Activated T-helper 1 cell treated with anti-CD3 and anti-CD28 coated beads, Interleukin-2, amount 50 U/mL, for 16 hours (primary cell): ENCODE measurements at places on chromosomes 12 and 14.

GRCh38 chr14:61281186-61281947, at the start of gene TMEM30B:
TMEM30B (minus strand) TSS chr14:61281338; CDS start chr14:61281147, 191 bp downstream.
- peak; percentile 11 for DNase-seq

DNA sequence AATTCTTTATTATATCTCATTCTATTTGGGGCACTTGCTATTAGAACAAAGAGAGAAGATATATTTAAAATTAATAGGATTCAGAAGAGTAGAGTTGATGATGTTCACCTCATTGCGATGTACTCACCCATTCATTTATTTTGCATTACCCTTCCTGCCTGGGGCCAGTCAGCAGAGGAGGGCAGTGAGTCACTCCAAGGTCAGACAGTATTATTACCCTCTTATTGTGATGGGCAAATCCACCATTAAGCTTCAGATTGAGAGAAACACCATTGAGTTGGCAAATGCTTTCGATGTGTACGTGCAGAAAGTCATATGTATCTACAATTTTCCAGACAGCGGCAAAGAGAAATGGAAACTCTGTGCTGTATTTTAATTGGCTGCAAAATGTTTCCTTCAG, 134.2 kb downstream of the BICD1 start:
- DNase-seq, result no peak

- DNase-seq, result no peak
Measured at GRCh38 chr12:22103418-22103817, 57.4 kb downstream of the CMAS start.

DNA sequence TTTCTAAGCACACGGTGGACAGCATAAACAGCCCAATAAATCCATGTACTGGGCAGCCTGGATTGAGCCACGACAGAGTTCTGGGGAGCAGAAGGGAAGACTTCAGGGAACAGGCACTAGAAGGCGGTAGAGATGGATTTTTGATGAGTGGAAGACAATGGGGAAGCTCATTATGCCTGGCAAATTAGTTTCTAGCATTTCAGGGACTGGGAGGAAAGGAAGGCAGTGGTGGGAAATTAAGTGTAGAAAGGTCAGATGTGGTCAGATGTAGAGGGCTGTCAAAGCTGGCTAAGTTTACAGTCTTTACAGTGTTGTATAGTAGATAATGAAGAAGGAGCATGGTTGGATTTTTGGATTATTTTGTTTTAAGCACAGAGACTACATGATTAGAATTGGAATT, 9.2 kb downstream of the EGLN3 start:
- no peak for DNase-seq

DNA sequence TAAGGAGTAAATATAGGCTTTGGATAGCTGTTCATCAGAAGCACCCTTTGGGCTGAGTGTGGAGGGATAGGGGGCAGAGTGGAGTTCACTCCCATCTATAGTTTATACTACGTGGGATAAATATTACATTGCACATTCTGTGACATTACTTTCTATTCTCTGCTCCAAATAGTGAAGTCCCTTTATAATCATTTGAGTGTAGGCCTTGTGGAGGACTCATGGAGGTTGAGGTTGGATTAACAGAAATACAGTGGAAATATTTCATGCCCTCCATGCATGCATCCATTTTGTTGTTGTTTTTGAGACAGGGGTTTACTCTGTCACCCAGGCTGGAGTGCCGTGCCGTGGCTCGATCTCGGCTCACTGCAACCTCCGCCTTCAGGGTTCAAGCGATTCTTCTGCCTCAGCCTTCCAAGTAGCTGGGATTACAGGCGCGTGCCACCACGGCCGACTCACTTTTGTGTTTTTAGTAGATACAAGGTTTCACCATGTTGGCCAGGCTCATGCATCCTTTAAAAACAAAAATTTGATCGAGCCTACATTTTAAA, 1.4 kb downstream of the CHPT1 start:
- no peak for DNase-seq

- no peak for DNase-seq
Measured at GRCh38 chr12:131250028-131250950, 296.6 kb downstream of the ADGRD1 start.

DNA sequence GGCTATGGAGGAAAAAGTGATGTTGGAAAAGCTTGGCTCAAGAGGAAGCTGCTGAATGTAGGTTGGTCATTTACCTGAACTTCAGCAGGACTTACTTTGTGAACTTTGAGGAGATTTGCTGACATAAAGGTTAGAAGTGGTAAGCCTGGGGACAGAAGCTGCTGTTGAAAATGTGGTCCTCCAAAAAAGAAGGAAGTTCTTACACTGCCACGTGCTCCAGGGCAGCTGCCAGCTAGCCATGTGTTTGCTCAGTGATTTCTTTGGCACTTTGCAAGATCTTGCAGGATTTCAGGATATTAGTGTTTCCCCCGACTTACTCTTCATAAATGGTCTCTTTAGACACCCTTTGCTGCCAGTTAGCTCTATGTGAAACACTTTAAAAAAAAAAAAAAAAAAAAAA, 14.8 kb upstream of the DYRK2 start:
- no peak for DNase-seq

- DNase-seq, result no peak
Measured at GRCh38 chr12:58489394-58489793, 430.9 kb downstream of the LRIG3 start.

DNA sequence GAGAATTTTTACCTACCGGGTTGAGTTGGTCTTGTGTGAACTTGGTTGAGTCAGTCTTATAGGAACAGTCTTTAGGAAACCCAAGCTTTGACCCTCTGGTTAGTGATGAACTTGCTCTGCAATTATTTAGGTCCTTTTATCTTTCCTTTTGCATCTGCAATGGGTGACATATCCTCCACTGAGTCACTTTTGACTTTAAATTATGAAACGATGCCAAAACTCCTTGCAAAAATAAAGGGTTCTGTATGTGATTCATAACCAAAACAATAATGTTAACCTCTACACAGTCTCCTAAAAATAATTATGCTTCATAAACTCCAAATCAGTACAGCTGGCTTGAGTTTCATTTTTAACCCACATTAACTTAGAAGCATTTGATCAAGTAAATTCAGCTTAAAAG, 979.4 kb downstream of the GALC start:
- DNase-seq, result no peak

DNA sequence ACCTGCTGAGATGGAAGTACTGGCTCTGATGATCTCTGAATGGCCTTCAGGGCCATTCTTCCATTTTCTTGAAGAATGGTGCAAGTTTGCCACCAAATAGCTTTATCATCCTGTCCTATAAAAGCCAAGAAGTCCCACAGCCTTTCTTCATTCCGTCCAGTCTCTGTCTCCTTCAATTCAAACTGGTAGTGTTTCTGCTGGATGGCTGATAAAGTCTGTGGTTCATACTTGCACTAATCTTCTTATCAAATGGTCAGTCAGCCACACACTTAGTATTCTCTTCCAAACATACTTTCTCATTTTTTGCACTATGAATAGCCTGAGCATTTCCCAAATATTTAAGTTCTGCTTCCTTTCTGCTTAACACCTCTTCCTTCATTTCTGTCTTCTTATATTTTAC, 39.4 kb upstream of the BEGAIN start:
- DNase-seq, result no peak

GRCh38 chr12:106892075-106892474, 63.6 kb upstream of the TMEM263 start:
- DNase-seq, result no peak

GRCh38 chr12:12441429-12441807, 84.5 kb downstream of the BORCS5 start:
- DNase-seq, result no peak

DNA sequence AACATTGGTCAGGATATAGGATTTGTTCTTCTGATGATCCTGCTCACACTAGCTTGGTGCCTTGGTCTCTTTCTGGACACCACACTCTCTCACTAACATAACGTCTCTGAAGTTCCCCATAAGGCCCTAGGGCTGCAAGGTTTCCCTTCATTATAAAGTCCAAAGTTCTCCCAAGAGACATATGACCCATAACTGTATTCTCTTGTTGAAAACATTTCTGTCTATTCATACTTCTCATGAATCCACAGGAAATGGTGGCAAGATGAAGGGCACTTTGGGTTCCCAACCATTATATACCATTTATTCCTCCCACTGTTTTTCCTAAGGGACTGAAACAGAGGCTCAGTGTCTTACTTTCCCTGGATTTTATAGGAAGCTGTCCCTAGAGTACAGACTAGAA, 37.1 kb upstream of the KITLG start:
- DNase-seq, result no peak

- no peak for DNase-seq
Measured at GRCh38 chr14:48943913-48944312, 642.3 kb downstream of the RPS29 start.

DNA sequence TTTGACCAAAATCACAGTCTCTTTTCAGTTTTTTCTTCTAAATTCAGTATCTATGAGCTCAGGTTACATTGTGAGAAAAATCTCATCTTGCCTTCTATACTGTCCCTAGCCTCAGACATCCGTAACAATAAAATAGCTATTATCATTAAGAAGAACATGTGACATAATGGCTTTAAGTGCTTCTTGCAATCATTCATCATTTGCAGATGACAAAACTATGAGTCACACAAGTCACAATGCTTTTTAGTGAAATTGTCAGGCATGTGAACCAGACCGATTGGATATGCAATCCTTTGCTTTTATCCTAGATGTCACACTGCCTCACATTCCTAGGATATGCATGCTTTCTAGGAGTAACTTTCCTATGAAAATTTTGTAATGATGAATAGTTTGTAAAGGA, 313.1 kb downstream of the SLC6A15 start:
- DNase-seq, result no peak

DNA sequence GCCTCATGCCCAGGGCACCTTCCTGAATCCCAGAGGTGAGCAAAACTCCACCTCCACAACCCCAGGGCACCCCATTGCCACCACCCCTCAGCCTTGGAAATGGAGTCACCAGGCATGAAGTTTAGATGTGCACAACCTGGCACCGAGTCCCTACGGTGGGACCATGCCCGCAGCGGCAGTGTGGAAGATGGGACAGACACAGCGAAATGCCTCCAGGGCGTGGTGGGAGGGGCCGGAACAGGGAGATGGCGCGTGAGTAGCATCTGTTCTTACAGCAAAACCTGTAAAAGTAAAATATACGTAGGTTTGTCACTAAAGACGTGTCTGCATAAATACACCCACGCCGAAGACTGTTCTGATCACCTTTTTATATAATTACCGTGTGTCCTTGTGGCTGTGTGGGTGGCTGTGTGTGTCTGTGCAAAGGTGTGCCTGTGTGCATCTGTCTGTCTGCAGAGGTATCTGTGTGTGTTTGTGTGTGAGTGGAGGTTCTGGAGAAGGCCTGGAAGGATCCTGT, 17.4 kb upstream of the DEGS2 start:
- no peak for DNase-seq

GRCh38 chr14:26410189-26410685, 187.6 kb downstream of the NOVA1 start:
- DNase-seq, result no peak

GRCh38 chr14:31090883-31091764, 64.9 kb upstream of the STRN3 start:
- DNase-seq, result no peak

- no peak for DNase-seq
Measured at GRCh38 chr12:13117029-13117428, 13.6 kb upstream of the GSG1 start.

DNA sequence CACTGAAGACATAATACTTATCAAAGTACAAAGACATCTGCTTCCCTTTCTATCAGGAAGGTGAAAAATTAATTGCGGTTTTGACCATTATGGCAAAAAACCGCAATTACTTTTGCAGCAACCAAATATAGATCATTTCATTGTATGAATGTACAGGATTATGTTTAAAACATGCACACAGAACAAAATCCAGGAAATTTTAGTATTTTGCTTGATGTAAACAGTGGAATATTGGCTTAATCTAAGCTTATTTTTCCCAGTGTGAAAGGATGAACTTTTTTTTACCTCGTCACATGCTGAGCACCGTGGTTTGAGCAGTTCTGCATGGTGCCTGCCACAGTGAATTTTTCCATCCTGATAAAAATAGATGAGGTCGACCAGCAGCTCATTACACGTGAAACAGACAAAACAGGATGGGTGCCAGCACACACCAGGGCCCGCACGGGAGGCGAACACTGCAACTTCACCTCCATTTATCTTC, 121.2 kb downstream of the PRICKLE1 start:
- DNase-seq, result no peak

DNA sequence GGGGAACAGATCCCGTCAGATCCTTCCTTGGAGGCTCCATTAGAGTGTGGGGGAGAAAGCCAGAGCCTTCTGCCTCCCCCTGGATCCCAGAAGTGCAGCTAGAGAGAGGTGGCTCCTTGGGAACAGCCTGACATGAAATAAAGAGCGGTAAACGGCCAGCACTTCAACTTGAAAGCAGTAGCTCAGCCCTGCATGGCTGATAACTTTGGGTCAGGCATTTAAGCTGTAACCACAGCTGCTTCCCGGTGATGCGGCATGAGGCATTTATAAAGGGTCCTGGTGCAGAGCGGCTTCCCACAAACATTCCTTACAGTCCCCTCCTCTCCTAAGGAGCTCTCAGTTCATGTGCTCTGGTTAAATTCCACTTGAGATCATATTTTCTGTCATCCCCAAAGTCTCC, 960.3 kb downstream of the VRK1 start:
- no peak for DNase-seq

DNA sequence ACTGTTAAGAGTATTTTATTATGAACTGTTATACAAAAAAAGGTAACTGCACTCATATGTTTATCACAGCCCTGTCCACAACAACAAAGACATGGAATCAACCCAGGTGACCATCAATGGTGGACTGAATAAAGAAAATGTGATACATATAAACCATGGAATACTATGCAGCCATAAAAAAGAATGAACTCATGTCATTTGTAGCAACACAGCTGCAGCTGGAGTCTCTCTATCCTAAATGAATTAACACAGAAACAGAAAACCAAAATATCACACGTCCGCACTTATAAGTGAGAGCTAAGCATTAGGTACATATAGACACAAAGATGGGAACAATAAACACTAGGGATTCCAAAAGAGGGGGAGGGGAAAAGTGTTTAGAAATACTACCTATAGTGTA, 95.8 kb downstream of the BCAT1 start:
- no peak for DNase-seq

DNA sequence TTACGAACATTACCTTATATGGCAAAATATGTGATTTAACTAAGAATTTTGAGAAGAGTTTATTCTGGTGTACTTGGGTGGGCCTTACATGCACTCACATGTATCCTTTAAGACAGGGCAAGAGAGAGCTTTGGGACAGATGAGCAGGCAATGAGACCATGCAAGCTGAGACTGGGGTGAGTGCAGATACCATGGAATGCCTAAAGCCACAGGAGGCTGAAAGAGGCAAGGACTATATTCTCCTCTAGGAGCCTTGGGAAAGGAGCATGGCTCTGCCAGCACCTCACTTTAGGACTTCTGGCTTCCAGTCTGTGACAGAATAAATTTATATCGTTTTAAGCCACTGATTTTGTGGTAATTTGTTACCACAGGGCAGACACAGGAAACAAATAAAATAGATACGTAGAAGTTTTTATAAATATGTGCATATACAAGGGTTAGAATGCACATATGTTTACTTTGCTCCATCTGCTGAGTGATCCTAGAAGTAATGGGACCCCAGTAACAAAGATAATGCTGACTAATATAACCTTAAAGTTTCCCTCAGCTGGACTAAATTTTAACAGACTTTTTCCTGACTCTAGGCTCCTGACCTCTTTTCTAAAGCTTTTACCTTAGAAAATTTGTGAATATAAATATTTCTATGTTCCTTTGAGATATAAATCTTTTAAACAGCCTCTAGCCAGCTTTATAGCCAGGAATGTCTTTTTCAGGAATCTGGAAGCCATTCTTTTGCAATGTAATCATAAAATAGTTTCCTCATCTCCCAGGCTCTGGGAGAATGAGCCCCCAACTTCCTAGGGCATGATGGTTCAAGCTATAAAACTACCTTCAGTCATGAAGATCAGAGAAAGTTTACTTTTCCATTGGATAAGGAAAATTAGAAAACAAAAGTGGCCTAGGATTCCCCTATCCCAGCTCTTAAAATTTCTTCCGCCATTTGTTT, 216.8 kb downstream of the PPFIA2 start:
- DNase-seq, result no peak
